ENCODE measurements at places on chromosomes 11 and 22.

GRCh38 chr11:12179019-12179418 lies 68.6 kb downstream of the MICAL2 start:
- DNase-seq = no peak

DNA sequence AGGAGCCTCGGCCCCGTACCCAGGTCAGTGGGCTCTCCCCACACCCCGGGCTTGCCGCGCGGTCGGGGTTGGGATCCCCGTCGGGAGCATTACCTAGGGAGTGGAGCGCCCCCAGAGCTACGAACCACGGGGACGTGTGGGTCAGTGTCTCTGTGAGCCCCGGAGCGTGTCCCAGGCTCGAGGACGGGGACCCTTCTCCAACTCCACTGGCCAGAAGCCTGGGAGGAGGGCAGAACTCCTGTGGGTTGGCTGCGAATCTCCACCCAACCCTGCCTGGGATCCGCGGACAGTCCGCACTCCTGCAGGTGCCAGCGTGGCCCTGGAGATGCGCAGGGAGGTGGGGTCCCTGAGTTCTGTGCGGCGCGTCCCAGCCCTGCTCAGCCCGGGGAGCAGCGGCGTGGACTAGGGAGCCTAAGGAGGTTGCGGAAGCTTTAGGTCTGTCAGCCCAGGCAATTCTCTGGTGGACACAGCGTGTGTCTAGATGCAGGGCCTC lies 346 bp downstream of the PPFIBP2 start:
- DNase-seq = no peak

- DNase-seq = no peak
Measured at GRCh38 chr11:33894398-33894746, 2.5 kb upstream of the LMO2 start.

DNA sequence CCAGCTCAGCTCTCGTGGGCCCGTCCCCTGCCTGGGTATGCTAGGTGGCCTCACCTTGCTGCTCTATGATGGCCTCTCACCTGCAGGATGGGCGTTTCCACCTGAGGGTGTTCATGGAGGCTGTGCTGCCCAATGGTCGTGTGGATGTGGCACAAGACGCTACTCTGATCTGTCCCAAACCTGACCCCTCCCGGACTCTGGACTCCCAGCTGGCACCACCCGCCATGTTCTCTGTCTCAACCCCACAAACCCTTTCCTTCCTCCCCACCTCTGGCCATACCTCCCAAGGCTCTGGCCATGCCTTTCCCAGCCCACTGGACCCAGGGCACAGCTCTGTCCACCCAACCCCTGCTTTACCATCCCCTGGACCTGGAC lies 2.1 kb downstream of the ZP1 start:
- no peak for DNase-seq

GRCh38 chr22:39928536-39929520 lies 27.9 kb downstream of the GRAP2 start:
- DNase-seq = no peak

DNA sequence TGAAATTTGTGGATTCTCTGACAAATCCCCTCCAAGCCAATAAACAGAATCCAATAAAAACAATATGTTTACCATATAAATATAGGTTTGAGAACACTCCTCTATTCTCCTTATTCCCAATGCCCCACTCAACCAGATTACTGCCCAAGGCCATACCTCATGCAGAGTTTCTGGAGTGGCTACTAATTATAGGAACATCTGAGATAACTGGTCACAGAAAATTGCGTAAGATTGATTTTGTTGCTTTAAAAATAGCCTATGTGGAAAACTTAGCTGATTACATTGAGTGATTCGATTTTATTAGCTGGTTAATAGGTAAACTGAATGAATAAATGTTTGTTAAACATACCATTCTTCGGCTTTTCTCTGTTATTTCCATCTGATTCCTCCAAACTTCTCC lies 48.0 kb downstream of the ME3 start:
- no peak for DNase-seq

DNA sequence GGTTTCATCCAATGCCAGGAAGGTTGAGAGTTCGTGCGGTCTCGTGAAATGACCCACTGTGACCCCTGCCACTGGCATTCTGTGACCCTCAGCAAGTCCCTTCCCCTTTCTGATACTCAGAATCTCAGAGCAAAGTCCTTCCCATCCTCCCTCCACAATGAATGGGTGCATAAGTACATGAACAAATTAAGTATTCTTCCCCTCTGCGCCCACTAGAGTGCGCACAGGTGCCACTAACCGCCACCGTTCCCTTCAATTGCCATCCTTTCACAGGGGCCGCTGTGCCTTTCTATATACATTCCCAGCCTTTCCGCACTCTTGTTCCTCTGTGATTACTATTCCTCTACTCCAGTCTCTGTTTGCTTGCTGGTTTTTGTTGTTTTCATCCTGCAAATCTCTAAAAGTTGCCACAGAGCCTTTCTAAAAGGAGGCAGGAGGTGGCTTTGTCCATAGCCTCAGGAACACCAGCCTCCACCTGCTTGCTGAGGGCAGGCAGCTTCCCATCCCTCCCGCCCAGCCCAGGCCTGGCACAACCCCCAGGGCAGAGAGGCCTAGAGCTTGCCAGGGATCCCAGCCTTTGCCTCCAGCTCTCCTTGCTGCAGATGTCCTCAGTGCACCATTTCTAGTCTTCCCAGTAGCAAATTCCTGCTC lies 6.7 kb upstream of the AP1B1 start:
- DNase-seq = peak; percentile 39

GRCh38 chr22:45469281-45470073 lies 33.2 kb upstream of the FBLN1 start:
- DNase-seq = no peak

DNA sequence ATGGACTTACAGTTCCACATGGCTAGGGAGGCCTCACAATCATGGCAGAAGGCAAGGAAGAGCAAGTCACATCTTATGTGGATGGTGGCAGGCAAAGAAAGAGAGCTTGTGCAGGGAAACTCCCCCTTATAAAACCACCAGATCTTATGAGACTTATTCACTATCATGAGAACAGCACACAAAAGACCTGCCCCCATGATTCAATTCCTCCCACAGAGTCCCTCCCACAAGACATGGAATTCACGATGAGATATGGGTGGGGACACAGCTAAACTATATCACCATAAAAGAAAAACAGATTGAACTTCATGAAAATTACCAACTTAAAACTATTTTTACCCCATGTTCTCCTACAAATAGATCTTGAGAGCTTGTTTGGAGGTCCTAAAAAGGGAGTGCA lies 19.6 kb downstream of the ENTHD1 start:
- no peak for DNase-seq

DNA sequence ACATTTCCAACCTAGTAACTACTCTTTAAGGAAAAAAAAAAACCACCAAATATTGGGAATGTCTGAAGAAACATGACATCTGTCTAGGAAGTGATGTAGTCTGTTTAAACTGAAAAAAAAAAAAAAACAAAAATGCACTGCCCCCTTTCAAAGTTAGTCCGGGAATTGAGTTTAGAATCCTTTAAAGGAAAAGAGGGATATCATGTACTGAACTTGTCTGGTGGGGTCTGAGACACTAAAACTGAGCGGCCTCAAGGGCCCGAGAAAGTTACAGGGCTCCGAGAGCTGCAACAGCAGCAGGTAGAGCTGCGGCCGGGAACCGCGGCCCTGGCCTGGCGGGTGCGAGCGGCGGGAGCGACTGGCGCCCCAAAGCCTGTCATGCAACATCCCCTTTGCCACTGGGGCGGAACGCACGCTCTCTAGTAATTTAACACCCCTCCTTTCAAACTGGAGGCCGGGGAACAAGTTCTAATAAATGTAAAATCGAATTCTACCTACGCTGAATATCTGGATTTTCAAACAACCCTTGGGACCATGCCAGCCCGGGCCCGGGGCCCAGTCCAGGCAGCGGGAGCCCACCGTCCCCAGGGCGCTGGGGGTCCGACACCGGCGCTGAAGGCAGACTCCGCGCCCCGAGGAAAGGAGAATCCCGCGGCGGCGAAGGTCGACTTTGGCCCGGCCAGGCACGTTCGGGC lies 736 bp downstream of the RDX start:
- DNase-seq = peak; percentile 11

DNA sequence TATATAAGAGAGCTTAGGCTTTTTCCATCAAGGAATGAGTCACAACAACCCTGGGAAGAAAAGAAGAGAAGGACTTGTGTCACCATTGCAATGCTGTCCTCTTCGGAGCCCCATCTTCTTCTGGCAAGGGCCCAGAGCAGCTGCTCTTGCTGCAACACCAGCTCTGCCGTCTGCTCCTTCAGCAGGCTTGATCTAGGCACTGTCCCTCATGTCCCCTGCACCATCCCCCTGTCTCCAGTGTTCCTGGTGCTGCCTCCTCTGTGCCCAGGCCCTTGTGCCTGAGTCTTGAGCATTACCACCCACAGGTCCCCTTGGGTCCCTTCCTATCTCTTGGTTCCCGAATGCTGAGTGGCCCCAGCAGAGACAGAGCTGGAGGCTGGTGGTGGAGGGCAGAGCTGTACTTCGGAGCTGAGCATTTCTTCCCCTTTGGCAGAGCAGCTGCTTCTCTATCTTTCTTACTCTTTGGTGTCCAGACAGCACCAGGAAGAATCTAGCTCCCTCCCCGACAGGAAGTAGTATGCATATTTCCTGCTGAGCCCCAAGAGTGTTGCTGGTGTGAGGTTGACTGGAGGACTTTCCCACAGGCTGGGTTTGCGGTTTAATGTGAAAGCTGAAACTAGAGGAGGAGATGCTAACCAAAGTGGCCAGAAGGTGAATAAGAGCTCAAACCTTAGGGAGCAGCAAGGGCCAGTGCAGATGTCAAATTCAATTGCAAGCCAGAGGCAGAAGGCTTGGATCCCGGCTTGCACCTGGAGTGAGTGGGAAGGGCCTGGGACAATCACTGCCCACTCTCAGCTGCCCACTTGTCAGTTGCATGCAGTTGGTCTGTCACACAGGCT lies 27.8 kb downstream of the WEE1 start:
- no peak for DNase-seq

GRCh38 chr11:57761301-57762234 lies at the start of gene CTNND1:
Gene CTNND1 (plus strand): TSS chr11:57761802. CDS start chr11:57791479, 29,677 bp downstream.
- DNase-seq = no peak

DNA sequence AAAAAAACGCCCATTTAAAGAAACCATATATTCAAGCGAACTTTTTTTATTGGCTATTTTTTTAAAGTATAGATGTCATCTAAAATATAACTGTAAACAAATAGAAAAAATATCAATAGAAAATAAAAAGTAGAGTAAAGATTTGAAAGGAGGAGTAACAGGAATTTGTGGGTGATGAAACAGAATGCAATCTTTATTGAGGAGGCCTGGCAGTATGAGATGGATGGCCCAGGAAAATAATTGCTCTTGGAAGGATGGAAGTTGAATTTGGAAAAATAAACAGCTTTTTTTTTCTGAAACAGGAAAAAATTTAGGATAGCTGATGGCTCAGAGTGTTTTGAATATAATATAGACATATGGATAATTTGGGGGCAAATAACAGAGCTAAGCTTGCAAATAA lies 219.0 kb downstream of the CASP12 start:
- DNase-seq = no peak

GRCh38 chr22:23779083-23779482 lies 6.4 kb downstream of the MMP11 start:
- DNase-seq = no peak

DNA sequence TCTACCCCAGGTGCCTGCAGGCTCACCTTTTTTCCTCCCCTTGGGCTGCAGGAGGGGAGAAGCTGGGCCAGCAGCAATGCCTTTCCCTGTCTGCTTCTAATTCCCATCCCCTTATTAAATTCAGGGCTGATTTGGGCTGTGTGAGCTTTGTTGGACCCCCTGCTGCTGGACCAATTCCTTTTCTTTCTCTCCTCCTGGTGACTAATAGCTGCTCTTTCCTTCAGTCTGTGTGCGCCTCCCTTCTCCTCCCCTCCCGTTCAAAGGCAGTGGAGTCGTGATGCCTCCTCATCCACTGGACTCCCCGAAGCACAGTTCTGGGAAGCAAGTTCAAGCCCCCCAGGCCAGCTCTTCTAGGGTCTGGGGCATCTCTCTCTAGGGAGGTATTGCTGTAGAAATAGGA lies 567.9 kb upstream of the CADM1 start:
- DNase-seq = no peak
